ENCODE measurements at places on chromosomes 1 and 21.

DNA sequence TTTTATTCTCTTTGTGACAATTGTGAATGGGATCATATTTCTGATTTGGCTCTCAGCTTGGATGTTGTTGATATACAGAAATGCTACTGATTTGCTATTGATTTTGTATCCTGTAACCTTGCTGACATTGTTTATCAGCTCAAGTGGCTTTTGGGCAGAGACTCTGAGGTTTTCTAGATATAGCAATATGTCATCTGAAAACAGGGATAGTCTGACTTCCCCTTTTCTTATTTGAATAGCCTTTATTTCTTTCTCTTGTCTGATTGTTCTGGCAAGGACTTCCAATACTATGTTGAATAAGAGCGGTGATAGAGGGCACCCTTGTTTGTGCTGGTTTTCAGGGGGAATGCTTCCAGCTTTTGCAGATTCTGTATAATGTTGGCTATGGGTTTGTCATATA, 150.8 kb downstream of the FASLG start:
- no peak for DNase-seq

GRCh38 chr1:116388122-116388521, 15.1 kb downstream of the ATP1A1 start:
- DNase-seq, result no peak

- DNase-seq, result no peak
Measured at GRCh38 chr1:9873385-9873784, 36.7 kb downstream of the CTNNBIP1 start.

DNA sequence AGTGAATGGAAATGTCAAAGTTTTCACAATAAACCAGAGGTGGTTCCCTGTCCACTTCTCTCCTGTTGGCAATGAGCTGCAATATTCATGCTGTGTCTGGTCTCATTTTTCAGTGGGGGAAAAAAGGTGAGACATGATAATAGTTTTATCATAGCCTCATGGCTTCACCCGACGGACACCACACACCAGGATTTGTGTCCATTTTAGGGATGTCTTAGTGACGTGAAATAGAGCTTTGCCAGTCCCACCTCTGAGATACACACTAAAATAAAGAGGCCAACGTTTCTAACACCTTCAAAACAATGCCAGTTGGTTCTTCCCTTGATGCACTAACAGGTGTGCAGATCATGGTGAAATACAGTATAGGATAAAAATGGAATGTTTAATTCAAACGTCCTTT, 91.5 kb upstream of the TLR5 start:
- DNase-seq, result no peak

- no peak for DNase-seq
Measured at GRCh38 chr21:19541602-19542001, 1138.0 kb upstream of the TMPRSS15 start.

GRCh38 chr1:190320952-190321351, 156.7 kb downstream of the BRINP3 start:
- peak; percentile 41 for DNase-seq

DNA sequence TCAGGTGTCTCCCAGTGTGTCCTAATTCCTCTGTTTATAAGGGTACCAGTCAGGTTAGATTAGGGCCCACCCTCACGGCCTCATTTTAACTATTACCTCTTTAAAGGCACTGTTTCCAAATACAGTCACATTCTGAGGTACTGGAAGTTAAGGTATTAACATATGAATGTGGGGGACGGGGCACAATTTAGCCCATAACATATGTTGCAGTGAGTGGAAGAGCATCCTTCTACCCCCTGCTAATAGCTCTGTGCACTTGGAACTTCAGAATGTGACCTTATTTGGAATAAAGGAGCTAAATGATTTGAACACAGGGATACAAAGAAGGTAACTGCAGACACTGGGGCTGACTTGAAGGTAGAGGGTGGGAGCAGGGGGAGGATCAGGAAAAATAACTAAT, 67.3 kb upstream of the ADGRL2 start:
- no peak for DNase-seq

- peak; percentile 73 for DNase-seq
Measured at GRCh38 chr1:15833069-15833679, 14.3 kb upstream of the SPEN start.

- no peak for DNase-seq
Measured at GRCh38 chr1:112070677-112071076, 81.2 kb upstream of the KCND3 start.

DNA sequence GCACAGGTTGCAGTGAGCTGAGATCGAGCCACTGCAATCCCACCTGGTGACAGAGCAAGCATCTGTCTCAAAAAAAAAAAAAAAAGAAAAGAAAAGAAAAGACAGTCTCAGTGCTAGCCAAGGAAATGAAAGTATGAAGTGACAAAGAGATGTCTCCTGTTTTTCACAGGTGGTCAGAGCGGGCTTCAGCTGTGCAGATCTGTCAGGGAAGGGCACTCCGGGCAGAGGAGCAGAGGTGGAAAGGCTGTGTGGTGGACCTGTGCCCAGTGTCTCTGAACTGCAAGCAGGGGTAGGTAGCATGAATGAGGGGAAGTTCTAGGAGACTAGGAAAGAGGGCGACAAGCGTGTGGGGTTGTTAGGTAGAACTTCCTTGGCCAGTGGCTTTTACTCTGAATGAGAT, 67.5 kb downstream of the CD247 start:
- no peak for DNase-seq

DNA sequence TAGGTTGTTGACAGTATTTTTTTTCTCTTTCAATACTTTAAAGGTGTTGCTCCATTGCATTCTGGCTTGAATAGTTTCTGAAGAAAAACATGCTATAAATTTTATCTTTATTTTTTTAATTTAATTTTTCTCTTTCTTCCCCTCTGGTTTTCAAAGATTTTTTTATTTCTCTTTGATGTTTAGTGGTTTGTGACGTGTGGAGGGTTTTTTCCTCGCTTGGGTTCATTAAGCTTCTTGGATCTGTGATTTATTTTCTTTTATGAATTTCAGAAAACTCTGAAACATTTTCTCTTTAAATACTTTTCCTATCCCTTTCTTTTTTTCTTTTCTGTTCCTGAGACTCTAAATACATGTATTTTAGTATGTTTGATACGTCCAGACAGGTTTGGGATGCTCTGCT, 9.3 kb downstream of the SLC30A7 start:
- DNase-seq, result no peak

DNA sequence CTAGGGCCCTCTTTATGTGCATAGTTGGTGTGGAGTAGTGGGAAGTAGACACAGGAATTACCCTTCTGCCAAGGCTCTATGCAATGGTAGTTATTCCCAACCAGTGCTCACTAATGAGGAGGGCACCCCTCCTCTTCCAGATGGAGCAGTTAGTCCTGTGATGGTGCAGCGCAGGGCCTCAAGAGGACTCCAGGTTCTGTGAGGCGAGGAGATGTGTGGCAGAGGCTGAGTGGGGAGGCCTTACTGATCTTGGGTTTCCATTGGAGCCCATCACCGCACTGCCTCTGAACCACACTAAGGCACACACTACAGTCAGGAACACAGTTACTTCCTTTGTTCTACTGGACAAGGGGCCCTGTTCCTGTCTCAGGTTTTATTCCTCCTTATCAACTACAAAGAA, 122.5 kb upstream of the POU3F1 start:
- DNase-seq, result no peak

- DNase-seq, result no peak
Measured at GRCh38 chr1:111509997-111510375, 6.6 kb upstream of the ADORA3 start.

- DNase-seq, result peak; percentile 64
Measured at GRCh38 chr1:235741294-235741693, 91.7 kb upstream of the GNG4 start.

- DNase-seq, result no peak
Measured at GRCh38 chr1:26833432-26834405, 7.2 kb downstream of the ZDHHC18 start.

GRCh38 chr1:243831463-243831862, 18.6 kb downstream of the AKT3 start:
- DNase-seq, result no peak

- no peak for DNase-seq
Measured at GRCh38 chr1:54111624-54112023, 41.2 kb downstream of the CDCP2 start.

GRCh38 chr1:201172999-201173610, 17.5 kb upstream of the IGFN1 start:
- DNase-seq, result peak; percentile 81

DNA sequence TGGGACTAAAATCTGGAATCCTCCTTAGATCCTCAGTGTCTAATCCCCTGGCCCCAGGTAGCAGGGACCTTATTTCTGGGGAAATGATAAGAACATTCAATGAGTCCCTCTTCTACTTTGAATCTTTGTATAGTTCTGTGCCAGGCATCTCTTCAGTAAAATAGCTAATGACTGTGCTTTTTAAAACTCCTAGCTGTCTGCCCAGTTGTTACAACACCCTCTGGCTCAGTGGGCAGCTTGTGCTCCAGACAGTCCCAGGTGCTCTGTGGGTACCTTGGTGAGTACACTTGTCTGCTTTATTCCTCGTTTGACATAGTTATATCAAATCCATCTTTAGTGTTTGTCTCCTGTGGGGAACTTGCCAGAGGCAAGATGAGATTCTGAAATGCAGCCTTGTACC, 18.0 kb downstream of the TGFB2 start:
- DNase-seq, result no peak

GRCh38 chr1:194517567-194517966, 1331.2 kb upstream of the B3GALT2 start:
- no peak for DNase-seq

GRCh38 chr1:11147197-11147770, 41.9 kb upstream of the ANGPTL7 start:
- DNase-seq, result no peak

DNA sequence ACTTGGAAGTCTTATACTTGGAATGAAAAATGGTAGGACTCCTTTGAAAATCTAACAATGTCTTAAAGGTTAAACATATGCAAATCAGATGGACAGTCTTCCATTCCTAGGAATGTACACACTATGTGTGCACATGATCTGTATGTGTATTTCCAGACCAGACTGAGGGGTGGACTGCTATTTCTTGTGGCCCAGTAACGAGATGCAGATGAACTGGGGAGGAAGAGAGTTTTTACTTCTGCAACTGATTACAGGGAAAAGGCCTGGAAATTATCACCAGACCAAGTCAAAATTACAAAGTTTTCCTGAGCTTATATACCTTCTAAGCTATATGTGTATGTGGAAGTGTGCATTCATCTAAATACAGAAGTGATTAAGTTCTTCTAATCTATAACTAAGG, 17.7 kb downstream of the NBPF3 start:
- no peak for DNase-seq

DNA sequence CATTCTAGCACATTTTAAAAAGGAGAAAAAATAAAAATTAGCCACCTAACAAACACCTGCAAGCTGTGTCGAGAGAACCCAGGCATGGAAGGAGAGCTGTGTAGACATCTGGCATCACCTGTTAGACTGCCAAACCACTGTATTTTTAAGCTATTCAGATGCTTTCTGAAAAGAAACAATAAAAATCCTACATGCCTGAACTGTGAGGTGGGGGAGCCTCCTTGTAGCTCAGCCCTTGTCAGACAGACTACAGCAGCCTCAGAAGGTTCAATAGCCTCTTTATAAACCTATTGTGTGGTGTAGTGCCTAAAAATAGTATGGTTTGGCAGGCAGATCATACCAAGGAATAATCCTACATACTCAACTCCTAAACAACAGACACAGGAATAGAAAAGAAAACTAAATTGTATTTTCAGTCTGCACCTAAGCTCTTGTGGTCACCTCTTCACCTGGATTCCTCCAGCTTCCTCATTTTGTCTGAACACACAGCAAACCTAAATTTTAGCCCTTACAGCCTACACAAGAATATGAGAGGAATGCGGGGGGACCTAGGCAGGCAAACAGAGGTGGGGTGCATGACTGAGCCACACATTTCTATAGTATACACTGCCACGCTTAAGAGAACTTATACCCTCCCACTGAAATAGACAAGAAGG, 67.0 kb downstream of the SIPA1L2 start:
- DNase-seq, result peak; percentile 26

GRCh38 chr1:95558791-95559190, 324.8 kb downstream of the RWDD3 start:
- DNase-seq, result no peak

- DNase-seq, result no peak
Measured at GRCh38 chr1:56286956-56287355, 292.4 kb downstream of the PLPP3 start.

GRCh38 chr21:46345861-46346260, 21.9 kb downstream of the PCNT start:
- no peak for DNase-seq

DNA sequence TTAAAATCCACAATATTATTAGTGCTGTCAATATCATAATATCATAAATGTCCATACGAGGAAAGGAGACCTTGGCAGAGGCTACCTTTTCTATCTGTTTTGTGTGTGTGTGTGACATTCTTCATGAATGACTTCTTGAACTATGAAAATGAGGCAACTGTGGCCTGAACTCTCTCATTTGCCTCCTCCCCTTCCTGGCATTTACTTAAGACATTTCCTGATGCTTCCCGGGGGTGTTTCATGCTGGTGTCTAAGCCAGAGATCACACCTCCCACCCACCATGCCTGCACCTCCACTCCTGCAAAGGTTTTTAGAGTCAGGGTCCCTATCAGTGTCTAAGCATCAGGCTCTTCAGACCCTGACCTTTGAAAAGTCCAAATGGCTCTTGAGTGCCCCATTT, 420.9 kb downstream of the KIF26B start:
- no peak for DNase-seq

GRCh38 chr1:88341447-88341846, 342.6 kb upstream of the PKN2 start:
- no peak for DNase-seq

DNA sequence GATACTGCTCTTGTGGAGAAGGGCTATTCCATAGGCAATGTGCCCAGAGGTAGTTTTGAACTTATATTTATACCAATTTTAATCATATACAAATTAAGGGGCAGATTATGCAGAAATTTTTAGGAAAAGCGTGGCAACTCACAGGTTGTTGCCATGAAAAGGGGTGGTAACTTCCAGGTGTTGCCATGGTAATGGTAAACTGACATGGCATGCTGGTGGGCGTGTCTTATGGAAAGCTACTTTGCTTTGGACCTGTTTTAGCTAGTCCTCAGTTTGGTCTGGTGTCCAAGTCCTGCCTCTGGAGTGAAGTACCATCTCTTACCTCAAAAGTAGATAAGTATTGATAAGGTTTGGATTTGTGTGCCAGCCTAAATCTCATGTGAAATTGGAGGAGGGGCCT, 7.9 kb upstream of the IL23R start:
- DNase-seq, result no peak

- DNase-seq, result no peak
Measured at GRCh38 chr1:95067062-95067461, 5.7 kb downstream of the ALG14 start.

DNA sequence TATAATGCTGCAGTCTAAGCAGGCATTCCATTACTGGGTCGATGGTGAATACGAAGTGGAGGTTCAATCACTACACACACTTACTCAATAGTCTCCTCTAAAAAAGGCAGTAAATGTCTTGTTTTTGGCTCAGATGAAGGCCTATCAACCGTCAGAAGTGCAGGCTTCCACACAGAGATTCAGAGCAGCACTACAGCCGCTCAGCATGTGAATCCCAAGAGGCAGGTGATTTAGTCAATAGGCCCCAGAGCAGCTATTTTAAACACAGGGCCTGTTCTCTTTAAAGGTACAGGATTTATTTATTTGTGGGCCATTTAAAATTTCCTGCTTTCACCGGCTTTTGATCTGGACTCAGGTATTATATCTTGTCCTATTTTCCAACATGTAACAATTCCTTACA, 293.7 kb downstream of the RGS7 start:
- no peak for DNase-seq
